ENCODE measurements at places on chromosomes 2 and 18.

DNA sequence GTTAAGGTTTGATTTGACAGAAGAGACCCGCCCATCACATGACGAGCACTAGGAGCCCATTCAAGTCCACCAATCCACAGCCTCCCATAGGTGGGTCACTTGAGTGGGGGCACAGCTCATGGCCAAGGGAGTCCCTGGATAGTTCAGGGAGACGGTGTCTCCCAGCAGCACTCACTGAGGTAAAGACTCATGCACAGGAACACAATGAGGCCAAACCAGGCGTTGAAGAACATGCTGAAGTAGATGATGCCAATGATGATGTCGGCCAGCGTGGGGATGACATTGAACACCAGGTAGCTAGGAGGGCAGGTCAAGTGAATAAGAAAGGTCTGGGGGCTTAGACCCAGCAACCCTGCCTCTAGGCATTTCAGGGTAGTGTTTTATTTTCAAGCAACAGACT, 4.0 kb downstream of the ABCB6 start:
- no peak for DNase-seq

GRCh38 chr2:96734880-96735583, 4.8 kb downstream of the LMAN2L start:
- DNase-seq, result no peak

DNA sequence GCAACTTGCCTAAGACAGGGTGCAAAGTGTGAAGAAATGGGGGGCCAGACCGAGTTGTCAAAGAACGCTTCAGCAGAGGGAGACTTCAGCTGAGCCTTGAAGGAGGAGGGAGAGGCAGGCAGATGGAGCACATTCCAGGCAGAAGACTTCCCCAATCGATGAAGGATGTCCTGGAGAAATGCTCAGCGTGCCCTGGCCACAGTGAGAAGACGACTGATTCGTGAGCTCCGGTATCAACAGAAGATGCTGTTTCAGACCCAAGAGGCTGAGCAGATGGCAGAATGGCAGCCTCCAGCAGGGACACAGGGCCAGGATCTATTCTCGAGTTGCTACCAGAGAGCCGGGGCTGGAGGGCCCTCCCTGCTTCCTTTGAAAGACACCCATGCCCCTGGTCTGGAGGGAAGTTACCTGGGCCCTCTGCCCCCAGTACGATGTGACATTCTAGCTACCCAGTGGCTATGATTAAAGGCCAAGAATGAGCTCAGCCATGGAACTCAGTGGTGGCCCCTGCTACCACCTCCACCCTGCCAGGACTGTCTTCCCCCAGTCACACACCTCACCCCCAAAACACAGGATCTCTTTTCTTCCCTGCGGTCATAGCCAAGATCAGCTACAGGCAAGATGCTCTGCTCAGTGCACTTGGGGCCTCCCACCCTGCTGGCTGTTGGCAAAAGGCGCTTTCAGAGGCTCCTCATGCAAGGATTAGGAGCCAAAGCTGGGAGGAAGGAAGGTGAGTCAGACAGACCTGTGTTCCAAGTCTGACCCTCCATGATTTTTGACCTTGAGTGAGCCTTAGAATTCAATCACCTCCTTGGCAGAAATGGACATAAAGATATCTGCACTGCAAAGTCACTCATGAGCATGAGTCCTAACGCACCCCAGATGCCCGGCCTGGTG, 84.3 kb downstream of the TFCP2L1 start:
- DNase-seq, result no peak

GRCh38 chr2:121881038-121881437, 125.6 kb downstream of the TSN start:
- no peak for DNase-seq

- no peak for DNase-seq
These were observed 26.0 kb upstream of the ANXA4 start for GRCh38 chr2:69715964-69716363.

DNA sequence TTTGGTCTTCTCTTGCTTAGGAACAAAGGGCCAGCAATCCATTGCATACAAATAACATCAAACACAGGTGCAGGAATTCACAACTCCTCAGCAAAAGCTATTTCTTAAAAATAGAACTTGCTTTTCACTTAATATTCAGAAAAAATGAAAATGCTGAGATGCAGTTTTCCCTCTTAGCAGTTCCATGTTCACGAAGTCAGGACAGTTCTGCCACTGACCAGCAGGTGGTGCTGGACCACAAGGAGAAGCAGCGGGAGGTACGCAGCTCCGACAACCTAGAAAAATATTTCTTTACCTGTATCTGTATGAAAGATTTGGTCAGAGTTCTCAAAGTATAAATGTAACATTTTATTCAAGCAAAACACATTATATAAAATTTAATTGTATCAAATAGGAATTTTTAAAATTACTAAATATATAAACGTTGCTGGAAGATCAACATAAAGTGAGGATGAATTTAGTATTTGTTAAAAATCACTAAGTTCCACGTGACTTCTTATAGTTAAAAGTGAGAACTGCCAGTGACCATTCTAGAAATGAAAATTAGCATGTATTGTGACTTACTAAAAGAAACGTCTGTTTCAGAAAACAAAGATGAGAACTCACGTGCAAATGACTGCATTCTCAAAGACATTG, 48.8 kb downstream of the ADNP2 start:
- DNase-seq, result peak; percentile 63

- no peak for DNase-seq
These were observed 15.0 kb downstream of the MGAT4A start for GRCh38 chr2:98715812-98716451.

- DNase-seq, result no peak
These were observed 573.2 kb downstream of the METTL4 start for GRCh38 chr18:1998121-1998520.

- DNase-seq, result no peak
These were observed 10.8 kb downstream of the AGFG1 start for GRCh38 chr2:227482638-227483340.

DNA sequence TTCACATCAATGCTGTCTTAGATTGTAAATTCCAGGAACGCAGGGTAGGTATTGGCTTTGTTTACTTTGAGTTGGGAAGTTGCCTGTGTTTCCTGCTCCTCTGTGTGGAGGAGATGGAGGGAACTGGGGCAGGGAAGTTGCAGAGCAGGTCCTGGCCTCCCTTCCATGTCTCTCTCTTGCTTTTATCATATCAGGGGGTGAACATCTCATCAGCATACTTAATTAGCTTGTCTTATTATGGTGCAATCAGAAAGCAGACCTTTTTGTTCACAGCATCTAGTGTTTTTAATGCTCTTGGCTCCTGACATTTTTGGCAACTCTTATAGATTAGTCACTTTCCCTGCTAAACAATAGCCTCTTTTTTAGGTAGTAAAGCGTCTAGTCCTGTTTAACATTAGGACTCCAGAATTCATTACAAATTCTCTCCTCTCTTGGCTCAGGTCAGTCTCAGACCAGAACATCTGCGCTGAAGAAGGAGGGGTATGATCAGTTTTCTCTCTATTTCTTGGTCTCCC, 11.5 kb upstream of the DIPK1C start:
- DNase-seq, result no peak

DNA sequence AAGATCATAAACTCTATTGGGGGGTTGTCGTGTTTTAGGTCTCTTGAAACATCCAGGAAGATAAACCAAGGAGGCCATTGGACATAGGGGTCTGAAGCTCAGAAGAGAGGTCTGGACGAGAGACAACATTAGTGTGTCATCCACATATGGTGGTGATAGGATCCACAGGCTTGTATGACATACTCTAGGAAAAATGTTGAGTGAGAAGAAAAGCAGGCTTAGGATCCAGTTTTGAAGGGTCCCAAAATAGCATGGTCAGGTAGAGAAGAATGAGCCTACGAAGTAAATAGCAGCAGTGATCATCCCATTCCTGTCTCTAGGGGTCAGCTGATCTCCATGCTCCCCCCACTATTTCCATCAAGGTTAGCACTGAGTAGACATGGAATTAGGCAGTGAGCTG, 166.8 kb downstream of the ANKRD30B start:
- no peak for DNase-seq

GRCh38 chr2:71631411-71631931, 178.1 kb downstream of the DYSF start:
- no peak for DNase-seq

- no peak for DNase-seq
These were observed 163.4 kb upstream of the BCL2L11 start for GRCh38 chr2:110957293-110957692.

DNA sequence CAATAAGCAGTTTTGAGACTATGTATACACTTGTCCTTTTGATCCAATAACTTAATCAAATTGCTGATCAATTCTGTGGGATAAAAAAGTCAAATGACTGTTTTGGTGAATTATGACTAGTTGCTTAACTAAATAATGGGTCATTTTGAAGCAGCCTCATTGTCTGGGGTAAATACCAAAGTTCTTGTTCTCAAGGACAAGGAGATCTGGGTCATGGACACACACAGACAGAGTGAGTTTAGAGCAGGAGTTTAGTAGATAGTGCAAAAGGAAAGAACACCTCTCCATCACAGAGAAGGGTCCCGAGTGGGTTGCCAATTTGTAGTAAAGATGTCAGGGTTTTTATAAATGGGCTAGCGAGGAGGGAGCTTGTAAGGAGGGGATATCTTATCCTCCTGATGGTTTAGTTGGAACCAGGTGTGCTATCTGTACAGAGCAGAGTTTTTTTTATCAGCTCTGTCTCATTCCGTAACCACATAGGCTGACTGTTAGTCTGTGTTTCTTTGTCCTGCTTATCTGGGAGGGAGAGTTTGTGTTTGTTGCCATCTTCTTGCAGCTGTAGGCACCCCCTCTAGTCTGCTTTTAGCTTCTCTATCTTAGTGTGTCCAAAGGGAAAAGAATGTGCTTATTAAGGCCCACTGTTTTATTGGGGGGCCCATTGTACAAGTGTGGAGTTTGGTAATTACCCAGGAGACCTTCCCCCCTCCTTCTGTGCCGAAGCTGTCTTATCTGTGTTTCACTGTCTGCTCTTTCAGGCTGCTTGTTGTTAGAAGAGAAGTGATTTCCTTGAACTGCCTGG, 48.7 kb upstream of the C1GALT1C1L start:
- no peak for DNase-seq

- DNase-seq, result no peak
These were observed 290.0 kb downstream of the CYP26B1 start for GRCh38 chr2:71857636-71858035.

DNA sequence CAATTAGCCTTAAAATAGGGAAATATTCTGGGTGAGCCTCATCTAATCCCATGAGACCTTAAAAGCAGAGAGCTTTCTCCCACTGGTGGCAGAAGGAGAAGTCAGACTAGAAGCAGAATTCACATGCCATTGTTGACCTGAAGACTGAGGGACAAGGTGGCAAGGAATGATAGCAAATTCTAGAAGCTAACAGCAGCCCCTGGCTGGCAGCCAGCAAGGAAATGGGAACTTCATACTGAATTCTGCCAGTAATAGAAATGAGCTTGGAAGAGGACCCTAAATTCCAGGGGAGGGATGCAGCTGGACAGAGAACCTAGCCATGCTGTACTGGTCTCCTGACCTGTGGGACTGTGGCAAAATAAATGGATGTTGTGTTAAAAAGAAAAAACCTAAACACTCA, 19.5 kb downstream of the B3GNT7 start:
- DNase-seq, result no peak

- DNase-seq, result no peak
These were observed 48.4 kb downstream of the ATP8B1 start for GRCh38 chr18:57754577-57755338.

GRCh38 chr2:232869138-232870017, 686 bp upstream of the SNORC start:
- DNase-seq, result no peak

- no peak for DNase-seq
These were observed 9.1 kb downstream of the CAB39 start for GRCh38 chr2:230721712-230722111.

- no peak for DNase-seq
These were observed 349.7 kb downstream of the CYRIA start for GRCh38 chr2:16315908-16316307.

- peak; percentile 12 for DNase-seq
These were observed 102.1 kb downstream of the ATAD2B start for GRCh38 chr2:23824777-23825212.

GRCh38 chr2:81181845-81182244, 877.3 kb upstream of the LRRTM1 start:
- DNase-seq, result no peak

- DNase-seq, result no peak
These were observed 7.1 kb upstream of the LYPD6B start for GRCh38 chr2:149031396-149031795.

GRCh38 chr2:227293531-227293930, 31.5 kb upstream of the MFF start:
- DNase-seq, result no peak

DNA sequence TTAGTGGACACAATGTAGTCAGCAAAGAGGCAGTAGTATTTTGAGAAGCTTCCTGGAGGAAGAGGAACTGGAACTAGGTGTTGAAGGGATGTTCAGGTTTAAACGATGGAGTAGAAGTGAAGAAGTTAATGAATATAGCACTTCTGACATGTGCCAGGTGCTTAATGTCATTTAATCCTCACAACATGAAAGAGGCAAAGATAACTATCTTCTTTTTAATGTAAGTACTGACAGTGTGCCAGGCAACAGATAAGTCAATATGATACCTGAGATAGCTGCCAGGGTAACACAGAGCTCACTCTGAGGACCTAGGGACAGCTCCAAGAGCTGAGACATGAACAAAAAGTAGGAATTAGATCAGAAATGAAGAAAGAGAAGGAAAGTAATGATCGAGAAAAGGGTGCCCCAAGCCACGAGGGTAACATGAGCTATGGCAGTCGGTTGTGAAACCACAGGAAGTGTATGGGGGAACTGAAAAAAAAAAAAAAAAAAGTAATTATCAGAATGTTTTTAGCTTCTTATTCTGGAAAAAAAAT, 140.7 kb downstream of the RNF144A start:
- no peak for DNase-seq

GRCh38 chr2:126408671-126409070, 247.3 kb upstream of the GYPC start:
- no peak for DNase-seq

DNA sequence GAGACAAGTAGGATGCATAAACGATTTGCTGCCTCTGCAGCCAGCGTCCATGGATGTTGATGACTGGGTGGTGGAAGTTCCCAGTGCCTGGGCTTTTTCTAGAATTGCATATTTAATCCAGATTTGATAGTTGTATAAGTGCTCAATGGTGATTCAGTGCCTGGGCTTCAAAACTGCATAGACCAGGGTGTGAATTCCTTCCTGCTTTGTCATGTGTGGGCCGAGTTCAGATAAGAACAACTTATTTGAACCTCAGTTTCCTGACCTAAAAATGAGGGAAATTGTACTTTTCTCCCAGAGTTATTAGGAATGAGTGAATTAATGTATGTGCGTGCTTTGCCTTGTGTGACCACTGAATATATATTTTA, 154.6 kb downstream of the WDSUB1 start:
- DNase-seq, result no peak

DNA sequence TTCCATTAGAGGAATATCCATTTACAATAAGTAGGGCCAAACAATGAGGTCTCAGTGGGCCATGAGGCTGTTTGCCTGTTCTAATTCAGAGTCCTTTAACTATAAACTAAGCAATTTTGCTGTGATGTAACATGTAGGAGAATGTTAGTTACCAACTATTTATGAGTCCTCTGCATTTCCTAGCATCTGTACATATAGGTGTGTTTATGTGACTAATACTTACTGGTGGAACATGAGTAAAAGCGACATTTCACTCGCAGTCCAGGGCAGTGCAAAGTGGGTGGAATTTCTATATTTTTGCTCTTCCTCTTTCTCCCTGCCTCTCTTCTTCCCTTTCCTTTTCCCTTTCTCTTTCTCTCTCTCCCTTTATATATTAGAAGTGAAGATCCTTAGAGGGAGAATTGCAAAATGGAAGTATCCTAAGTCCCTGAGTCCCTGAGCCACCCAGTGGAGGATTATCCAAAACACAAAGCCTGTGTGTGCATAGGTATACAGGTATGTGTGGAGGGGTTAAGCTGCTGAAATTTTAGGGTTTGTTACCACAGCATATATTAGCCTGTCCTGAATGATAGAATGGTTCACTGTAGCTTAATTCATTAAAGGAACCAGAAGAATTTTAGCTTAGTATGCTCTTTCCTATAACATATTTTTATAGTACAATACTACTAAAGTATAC, 487.0 kb upstream of the FANCL start:
- DNase-seq, result no peak

All from effector CD4-positive, alpha-beta T cell (primary cell).